ENCODE measurements at places on chromosomes 1 and 21.

- DNase-seq = no peak
Measured at GRCh38 chr1:64163970-64164369, 39.5 kb upstream of the UBE2U start.

DNA sequence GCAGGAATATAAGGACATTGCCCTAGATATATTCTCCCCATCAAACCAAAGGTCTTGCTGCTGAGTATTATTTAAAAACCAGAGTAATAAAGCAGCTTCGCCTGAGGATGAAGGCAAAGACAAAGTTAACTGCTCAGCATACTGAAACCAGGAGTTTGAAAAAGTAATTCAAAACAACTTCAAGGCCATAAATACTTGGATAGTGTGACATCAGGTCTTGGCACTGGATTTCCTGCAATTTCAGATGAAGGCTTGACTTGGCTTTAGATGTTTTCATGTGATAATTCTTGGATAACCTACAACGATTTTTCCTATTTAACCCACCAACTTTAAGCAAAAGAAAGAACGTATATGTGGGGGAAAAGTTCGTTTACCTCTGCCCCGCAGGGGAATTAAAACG lies 10.6 kb downstream of the SOD1 start:
- DNase-seq = no peak

- DNase-seq = peak; percentile 86
Measured at GRCh38 chr1:15038232-15039016, 115.1 kb upstream of the TMEM51 start.

GRCh38 chr1:66288048-66288447 lies 245.9 kb upstream of the SGIP1 start:
- DNase-seq = no peak

DNA sequence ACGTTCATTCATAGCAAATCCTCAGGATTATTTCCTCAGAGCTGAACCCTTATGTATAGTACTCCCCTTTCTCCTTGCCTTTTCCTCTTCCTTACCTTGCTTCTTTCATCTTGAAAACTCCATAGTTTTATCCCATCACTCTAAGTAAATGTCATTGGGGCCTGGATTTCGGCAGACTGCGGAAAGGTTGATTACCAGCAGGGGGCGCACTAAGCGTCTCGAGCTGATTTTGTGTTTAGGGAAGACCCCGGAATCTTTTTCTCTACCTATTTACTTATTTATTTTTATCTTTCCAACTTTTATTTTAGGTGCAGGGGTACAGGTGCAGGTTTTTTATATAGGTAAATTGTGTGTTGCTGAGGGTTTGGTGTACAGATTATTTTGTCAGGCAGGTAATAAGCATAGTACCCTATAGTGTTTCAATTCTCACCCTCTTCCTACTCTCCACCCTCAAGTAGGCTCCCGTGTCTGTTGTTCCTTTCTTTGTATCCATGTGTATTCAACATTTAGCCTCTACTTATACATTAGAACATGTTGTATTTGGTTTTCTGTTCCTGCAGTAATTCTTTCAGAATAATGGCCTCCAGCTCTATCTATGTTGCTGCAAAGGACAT lies 11.4 kb upstream of the MTARC1 start:
- peak; percentile 41 for DNase-seq

GRCh38 chr1:3534803-3535637 lies 76.3 kb downstream of the MEGF6 start:
- DNase-seq = no peak

DNA sequence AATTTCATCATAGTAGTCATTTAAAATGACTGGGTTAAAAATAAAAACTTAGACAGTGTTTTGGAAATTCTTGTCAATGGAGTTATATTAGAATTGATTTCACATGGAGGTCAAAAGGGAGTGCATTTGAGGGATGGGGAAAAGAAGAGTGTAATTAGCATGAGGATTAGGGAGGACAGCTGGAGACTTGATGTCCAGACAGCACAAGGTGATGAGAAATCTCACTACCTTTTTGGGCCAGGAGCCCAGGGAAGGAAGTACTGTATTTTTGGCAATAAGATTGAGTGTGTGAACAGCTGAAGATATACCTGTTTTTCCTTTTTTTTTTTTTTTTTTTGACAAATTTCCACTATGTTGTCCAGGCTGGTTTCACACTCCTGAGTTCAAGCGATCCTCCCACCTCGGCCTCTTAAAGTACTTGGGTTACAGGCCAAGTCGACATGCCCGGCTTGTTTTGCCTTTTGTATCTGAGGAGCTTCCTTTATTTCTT lies 163.6 kb downstream of the PAPPA2 start:
- no peak for DNase-seq

DNA sequence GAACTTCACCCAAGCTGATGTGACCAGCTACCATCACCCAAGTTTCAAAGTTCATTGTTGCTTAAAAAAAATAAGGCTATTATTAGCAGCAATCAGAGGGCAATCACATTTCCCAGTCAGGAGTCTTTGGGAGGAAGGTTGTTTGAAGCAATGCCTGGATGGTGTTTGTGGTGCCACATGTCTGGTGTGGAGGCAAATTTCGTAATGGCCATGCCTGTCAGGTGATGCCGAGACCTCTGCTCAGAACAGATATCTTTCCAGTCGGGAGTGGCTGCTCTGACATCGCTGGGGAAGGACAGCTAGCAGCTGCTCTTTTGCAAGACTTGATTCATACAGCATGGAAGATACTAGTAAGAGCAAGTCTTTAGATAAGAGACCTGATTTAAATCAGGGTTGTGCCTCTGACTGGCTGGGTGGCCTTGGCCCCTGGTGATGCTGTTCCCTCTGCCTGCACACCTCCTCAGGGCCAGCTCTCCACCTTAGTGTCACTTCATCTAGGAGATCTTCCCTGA lies 187.8 kb upstream of the JUN start:
- no peak for DNase-seq

DNA sequence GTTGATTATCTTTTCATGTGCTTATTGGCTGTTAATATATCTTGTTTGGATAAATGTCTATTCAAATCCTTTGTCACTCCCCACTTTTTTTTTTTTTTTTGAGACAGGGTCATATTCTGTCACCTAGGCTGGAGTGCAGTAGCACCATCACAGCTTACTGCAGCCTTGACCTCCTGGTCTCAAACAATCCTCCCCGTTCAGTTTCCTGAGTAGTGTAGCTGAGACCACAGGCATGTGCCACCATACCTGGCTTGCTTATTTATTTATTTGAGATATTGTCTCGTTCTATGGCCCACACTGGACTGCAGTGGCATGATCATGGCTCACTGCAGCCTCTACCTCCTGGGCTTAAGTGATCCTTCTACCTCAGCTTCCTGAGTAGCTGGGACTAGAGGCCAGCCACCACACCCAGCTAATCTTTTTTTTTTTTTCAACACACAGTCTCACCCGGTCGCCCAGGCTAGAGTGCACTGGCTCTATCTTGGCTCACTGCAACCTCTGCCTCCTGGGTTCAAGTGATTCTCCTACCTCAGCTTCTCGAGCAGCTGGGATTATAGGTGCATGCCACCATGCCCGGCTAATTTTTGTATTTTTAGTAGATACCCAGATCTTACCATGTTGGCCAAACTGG lies 13.9 kb upstream of the MYCL start:
- peak; percentile 1 for DNase-seq

DNA sequence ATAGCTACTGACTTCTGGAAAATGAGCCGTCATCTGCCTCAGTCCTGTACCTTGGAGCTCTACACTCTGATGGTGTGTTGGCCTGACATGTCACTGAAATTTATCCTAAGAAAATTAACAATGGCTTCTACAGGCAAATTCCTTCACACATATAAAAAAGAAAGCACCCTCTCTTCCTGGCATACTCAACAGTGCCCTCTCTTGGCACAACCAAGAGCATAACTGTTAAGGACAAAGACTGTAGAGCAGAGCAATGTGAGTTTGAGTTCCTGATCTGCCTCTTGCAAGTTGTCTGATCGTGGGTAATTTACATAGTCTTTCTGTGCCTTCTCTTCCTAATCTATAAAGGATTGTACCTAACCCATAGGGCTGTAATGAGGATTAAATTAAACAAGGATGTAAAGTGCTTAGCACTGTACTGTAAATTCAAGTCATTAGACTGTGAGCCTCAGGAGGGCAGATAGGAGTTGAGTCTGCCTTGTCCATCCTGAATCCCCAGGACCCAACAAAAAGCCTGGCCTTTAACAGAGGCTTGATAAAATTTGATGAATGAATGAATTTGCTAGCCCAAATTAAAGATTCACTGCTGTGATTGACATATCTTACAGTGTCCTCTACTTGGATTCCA lies 83.5 kb downstream of the SYF2 start:
- peak; percentile 33 for DNase-seq

DNA sequence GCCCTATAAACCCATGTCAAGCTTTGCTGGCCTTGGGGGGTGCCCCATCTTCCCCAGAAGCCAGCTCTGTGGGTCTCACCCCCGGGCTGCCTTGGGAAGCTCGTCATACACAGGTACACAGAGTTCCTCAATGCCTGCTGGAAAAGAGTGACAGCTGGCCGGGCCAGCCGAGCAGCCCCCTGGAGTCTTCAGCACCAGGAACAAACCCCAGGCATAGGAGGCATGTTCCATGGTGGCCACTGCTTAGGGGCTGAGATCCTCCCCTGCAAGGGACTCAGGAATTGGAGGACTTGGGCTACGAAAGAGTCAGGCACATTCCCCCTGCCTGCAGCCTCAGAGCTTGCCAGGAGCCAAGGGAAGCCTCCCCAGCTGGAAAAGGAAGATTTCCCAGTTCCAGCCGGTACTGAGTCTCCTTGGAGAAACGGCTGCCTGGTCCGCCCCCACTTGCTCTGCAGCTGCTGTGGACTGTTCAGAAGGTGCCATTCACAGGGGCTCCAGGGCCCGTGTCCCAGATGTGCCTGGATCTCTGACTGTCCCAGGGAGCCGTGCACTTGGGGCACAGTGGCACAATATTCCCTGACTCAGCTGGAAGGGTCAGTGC lies 89.5 kb downstream of the STUM start:
- no peak for DNase-seq

- no peak for DNase-seq
Measured at GRCh38 chr1:153941826-153942725, 4.4 kb downstream of the DENND4B start.

DNA sequence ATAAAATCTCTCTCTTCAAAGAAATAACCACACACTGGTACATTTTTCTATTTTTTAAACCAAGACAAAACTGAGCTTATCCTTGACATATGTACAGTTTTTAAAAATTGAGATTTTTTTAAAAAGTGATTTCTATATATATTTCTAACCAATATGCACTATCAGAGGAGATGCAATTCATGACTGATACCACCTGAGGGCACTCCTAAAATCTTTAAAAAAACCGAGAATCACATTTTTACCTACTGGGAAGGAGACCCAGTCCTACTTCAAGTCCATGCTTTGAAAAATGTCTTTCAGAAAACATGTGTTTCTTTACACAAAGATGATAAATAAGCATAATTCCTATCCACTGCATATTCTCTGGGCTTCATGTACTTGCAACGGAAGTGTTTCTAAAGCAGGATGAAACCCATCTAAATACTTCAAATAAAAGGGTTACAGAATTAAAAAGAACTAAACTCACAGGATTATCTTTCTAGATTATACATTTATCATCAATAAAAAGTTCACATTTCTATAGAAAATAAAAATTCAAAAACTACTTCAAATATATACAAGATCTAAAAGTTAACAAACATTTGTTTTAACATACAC lies 98.6 kb downstream of the ENAH start:
- peak; percentile 31 for DNase-seq

DNA sequence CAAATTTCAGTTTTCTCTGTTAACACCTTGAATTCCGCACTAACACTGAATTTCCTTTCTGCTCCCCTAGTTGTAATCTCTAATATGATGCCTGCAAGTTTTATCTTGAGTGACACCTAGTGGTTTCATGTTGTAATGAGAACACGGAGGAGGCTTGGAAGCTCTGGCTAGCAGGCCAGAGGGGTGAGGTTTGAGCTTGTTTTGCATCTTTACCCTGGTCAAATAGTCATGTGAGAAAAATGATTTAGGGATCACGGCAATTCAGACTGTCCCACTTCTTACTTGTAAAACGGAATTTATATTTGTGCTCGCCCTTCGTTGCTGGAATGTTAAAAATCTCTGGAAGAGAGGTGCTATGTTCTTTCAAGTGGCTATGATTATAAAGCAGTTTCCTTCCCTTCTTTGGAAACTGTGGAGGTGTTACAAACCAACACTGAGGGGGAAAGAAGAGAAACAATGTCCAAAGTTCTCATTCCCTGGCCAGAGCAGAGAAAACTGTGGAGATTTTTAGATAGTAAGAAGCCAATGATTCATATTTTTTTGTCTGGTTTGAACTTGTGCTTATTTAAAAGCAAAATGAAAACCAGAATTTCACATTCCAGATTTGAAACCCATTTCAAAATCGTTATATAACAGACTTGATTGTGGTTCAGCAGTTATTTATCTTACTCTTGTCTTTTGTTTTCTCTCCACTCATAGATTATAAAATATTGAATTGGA lies 5.3 kb upstream of the MROH9 start:
- peak; percentile 58 for DNase-seq

DNA sequence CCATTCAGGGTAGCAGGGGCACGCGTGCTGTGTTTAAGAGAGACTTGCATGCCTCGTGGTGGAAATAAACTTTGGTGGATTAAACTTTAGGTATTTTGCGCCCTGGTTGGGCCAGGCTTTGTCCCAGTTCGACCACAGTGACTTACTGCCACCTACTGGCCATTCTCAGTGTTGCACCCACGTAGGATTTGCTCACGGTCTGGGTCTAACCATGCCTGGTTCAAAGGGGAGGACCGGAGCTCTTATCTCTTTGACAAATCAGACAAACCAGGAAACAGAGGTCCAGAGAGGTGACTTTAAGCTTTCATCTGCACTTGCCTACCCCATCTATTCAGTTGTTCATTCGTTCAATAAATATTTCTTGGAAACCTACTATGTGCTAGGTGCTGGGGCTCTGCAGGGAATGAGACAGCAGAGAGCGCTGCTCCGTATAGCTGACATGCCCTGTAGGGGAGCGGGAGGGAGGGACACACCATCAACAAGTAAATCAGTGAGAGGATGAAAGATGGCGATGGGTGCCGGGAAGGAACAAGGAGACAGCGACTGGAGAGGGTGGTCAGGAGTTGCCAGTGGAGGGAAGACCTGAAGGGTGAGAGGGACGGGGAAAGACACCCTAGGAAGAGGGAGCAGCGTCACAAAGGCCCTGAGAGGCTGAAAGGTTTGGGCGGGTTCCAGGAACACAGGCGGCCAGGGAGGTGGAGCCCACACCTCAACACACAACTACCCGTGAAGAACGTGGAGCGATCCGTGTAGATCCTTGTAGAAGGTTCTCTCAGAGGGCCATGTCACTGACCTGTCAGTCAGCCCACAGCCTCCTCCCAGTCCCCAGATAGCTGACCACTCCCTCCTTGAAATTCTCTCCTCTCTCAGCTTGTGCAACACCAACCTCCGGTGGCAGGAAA lies 27.2 kb upstream of the TINAGL1 start:
- DNase-seq = peak; percentile 91

- no peak for DNase-seq
Measured at GRCh38 chr1:86062453-86062852, 94.1 kb downstream of the COL24A1 start.

DNA sequence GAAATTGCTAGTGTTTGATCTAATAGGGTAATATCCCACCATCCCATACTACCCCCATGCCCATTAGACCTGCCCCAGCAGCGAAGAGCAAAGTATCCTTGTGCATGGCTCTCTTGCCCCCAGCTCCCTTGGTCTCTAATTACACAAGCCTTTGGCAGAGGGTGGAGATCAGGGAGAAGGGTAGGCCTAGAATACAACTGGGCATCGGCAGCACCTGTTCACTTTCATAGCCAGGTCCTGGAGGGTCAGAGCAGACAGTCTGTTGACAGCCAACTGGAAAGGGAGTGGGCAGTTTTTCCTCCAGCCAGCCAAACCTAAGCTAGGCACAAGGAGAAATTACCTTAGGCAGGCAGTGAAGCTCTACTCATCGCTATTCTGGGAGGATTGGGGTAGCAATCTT lies 2.7 kb upstream of the PIGC start:
- DNase-seq = no peak

GRCh38 chr1:6163191-6163972 lies 16.7 kb downstream of the CHD5 start:
- no peak for DNase-seq

All from RPMI8226 (cell line).